ENCODE measurements at places on chromosomes 6 and 20.

DNA sequence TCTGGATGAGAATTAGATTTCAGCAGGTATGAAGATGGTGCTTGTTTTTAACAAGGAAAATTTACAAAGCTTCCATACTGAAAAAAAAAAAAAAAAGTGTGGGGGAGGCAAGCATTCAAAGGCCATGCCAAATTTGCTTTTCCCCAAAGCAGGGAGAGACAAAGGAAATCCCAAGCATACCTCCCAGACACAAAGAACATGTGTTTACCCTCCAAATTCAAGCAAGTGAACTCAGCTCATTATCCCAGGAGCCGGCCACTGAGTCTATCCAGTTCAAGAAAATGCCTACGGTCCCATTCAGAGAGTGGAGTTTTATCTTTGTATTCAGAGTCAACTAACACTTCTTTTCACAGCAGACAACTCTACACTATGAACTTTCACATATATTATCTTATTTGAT lies 102.7 kb upstream of the ID4 start:
- DNase-seq, result no peak

- no peak for DNase-seq
Measured at GRCh38 chr6:143708889-143709288, 31.1 kb downstream of the PHACTR2 start.

GRCh38 chr6:154427446-154427845 lies 70.8 kb upstream of the IPCEF1 start:
- DNase-seq, result no peak

GRCh38 chr20:37919389-37920040 lies 16.6 kb downstream of the VSTM2L start:
- no peak for DNase-seq

- no peak for DNase-seq
Measured at GRCh38 chr6:150091476-150091875, 22.6 kb upstream of the ULBP3 start.

DNA sequence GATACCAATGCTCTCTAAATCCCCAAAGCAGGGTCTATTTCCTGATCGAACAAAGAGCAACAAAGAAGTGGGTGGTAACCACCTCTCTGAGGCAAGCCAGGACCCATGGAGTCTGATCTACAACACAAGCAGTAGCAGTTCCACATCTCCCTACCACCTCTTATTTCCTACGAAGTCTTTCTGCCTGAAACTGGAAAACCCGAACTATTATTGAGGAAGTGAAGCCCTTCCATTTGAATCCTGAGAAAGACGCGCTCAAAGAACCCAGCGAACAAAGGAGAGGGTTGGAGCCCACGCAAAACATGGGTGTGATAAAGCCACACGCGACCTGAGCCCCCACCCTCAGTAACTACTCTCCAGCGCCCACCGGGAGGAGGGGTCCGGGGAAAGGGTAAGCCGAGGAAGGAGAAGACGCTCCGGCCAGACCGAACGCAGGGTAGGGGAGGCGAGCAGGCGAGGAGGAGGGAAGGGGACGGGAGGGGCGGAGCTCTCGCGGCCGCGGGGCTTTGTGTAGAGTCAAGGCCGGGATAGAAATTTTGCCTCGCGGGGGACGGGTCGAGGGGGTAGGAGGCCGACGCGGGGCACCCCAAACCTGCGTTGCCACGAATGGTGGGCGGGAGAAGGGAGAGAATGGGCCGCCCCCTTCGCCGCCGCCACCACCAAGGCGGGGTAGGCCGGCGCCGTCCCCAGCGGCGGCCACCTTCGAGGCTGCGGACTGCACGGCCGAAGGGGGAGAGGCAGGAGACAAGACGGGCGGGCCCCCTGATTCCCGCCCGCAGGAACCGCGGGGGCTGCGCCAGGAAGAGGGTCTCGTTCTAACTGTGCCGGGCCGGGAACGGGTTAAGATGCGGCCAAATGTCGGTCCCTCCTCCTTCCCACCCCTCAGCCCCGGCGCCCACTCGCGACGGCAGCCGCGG lies 802 bp downstream of the HDAC2 start:
- peak; percentile 34 for DNase-seq

DNA sequence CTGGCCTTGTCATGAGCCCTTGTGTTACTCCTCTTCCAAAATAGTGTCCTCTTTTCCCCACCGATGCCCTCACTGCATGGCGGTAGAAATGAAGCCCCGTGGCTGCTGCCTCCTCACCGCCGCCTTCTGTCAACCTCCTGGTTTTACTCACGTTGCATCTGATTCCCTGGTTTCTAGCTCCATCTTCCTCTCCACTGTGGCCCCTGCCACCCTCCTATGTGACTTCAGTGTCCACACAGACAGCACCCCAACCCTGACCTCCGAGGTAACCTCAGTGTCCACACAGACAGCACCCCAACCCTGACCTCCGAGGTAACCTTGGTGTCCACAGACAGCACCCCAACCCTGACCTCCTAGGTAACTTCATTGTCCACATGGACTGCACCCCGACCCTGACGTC lies 122.8 kb upstream of the THBS2 start:
- DNase-seq, result no peak

- peak; percentile 11 for DNase-seq
Measured at GRCh38 chr6:56370561-56371211, 123.3 kb upstream of the COL21A1 start.

- DNase-seq, result no peak
Measured at GRCh38 chr20:19886661-19887288, 128.7 kb downstream of the RIN2 start.

DNA sequence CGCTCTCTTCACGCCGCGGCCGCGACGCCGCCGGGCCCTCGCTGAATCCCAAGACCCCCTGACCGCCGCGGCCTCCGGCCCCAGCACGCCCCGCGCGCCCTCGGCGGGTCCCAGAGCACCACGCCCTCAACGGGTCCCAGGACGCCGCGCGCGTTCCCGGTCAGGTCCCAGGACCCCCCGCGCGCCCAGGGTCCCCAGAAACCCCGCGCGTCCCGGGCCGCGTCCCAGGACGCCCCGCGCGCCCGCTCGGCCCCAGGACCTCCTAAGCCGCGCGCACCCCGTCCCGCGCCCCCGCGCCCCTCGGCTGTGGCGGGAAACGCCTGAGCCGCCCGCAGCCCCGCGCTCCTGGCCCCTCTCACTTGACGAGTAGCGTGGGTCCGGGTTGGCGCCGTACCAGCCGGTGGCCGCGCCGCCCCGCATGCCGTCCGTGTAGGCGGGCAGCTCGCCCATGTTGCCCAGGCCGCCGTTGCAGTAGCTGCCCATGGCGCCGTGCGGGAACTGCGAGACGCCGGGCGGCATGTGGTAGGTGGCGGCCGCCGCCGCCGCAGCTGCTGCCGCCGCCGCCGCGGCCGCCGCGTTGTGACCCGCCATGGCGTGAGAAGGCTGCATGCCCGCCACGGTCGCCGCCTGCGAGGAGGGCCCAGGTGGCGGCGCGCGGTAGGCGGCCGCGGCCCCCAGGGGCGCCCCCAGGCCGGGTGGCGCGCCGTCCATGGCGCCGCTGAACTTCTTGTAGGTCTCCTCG lies 556 bp downstream of the NKX2-4 start:
- DNase-seq, result no peak

- DNase-seq, result no peak
Measured at GRCh38 chr6:92000112-92000511, 1413.2 kb upstream of the MAP3K7 start.

DNA sequence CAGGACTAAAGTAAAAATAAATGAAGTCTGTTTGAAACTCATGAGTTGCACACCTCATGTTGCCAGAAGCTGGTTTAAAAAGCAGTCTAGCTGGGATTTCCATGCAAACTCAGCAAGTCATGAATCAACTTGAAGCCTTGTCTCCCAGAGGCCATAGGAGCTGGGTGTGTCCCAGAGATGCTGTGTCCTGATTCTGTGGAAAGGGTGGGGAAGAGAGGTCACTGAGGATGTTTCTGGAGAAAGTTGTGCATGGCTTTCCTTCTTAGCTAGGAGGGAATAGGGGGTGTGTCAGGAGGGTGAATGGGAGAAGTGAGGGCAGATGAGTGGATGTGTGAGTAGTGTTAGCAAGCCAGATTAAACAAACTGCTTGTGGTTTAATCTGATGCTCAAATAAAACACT lies 111.3 kb downstream of the ADAT2 start:
- DNase-seq, result no peak

DNA sequence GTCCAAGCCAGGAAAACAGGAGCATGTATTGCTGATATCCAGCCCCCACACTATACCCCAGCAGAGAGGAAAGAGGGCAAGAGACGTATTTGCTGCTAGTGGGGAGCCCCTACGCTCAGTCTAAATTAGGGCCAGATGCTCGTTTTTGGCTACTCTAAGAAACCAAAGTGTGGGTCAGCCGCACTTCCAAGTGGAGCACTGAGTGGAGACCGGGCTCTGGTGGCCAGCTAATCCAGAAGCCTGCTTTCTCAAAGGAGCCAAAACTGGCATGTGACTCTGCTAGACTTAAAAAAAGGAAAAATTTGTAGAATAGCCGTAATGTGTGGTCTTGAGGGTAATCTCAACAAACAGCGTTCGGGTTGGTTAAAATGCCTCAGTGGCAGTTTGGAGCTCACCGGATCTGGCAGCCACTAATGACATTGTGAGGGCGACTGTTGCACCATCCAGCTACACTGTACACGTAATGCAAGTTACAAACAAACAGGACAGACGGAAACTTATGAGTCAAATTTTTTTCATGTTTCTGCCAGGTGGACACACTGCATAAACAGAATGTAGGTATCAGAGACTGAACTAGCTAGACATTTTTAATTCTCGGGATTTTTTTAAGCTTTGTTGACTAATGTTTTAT lies 230.9 kb downstream of the FOXC1 start:
- no peak for DNase-seq

- DNase-seq, result no peak
Measured at GRCh38 chr6:149249370-149250357, 67.8 kb upstream of the TAB2 start.

- DNase-seq, result no peak
Measured at GRCh38 chr6:130889423-130889822, 62.2 kb downstream of the SMLR1 start.

DNA sequence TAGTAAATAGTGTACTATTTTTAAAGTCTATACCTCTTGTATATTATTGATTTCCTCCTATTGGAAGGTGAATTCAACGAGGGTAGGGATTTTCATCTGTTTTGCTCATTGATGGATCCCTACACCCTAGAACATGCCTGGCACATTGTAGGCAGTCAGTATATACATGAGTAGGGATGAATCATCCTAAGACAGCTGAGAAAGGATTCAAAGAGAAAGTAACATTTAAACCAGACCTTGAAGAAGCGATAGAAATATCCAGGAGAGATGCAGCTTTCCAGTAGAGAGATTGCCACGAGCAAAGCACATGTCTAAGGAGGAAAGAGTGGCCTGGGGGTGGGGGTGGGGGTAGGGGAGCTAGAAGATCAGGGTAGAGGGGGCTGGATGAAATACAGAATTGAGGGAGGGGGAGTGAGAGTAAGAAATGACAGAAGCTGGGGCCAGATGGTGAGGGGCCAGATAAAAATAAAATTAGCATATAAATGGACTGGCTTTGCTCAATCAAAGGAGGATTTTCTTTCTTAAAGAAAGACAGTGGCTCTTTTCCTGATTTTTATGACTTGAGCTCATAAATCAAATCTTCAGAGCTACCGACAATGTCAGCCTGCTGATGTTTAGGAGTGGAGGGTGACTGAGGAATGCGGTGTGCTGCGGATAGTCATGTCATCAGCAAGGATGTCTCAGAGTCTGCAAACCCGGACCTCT lies 168.2 kb downstream of the SAMD5 start:
- no peak for DNase-seq

All from CD4-positive, alpha-beta T cell treated with Interferon alpha-2 for 1 hour (primary cell).